ENCODE measurements at places on chromosomes 11 and 22.

GRCh38 chr11:69371731-69372588 is 78.0 kb downstream of the MYEOV start:
- DNase-seq: no peak

DNA sequence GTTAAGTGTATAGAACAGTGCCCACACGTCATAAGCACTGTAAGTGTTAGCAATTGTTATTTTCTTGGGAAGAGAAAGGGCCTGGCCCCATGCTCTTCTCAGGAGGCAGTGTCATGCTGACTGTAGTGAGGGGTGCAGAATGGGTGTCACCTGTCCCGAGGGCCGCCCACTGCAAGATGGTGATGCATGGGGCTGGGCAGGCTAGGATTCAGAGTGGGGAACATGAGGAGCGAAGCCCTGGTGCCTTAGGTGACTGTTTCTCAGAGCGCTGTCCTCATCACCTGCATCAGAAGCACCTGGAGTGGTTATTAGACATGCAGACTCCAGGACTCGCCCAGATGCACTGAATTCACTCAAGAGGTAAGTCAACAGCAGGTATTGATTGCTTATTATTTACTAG is 101.0 kb upstream of the PARVA start:
- DNase-seq: no peak

DNA sequence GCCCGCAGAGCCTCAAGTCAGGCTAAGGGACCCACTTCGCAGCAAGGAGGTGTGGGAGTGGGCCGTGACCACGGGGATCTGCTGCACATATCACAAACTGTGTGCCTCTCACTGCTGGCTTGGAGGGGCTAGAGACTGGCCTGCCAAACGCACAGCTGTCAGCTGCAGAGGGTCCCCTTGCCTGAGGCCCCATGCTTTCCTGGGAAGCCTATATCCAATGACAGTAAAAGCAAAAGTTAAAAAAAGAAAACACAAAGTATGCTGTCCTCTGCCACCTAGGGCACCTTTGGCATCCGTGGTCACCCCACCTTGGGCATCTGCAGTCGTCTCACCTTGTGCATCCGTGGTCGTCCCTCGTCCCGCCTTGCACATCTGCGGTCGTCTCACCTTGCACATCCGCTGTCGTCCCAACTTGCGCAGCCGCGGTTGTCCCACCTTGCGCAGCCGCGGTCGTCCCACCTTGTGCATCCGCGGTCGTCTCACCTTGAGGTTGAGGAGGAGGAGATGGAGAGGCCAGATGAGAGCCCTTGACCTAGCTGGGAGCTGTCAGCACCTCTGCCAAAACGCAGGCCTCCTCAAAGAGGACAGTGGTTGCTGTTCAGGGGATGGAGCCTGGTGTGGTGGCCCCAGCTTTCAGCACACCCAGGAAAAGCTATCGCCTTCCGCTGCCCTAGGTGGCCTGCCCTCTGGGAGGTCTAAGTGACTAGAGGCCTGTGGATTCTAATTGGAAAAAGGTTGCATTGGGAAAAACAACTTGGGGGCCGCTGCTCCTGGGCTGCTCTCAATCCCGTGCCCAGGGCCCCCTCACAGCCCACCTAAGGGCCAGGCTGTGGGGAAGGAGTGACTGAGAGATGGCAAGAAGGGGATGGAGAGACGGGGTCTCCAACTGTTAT is 90.5 kb downstream of the MYEOV start:
- no peak for DNase-seq

GRCh38 chr11:60810569-60810968 is 25.4 kb downstream of the MS4A10 start:
- no peak for DNase-seq

DNA sequence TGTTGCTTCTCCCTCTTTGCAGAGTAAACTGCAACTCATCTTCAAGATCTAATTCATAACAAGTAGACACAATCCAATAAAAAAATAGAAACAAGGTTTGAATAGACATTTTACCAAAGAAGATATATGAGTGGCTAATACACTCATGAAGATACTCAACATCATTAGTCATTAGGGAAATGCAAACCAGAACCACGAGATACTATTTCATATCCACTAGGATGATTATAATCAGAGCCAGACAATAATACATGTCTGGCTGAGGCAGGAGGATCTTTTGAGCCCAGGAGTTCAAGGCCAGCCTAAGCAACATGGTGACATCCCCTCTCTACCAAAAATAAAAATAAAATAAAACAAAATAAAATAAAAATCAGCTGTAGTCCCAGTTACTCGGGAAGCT is 85.0 kb downstream of the ATG16L2 start:
- DNase-seq: no peak

GRCh38 chr11:42410251-42410955 is 901.4 kb upstream of the API5 start:
- no peak for DNase-seq

GRCh38 chr11:112160091-112160848 is 3.6 kb downstream of the IL18 start:
- DNase-seq: no peak

GRCh38 chr11:75811485-75811884 is 3.5 kb upstream of the UVRAG start:
- DNase-seq: no peak

GRCh38 chr11:117815262-117815803 is 9.2 kb downstream of the FXYD2 start:
- peak; percentile 31 for DNase-seq

- no peak for DNase-seq
Observed at GRCh38 chr22:21942407-21943343, 10.0 kb downstream of the PPM1F start.

Measured in midbrain (tissue), 1 donor.